Pancreas (tissue), 10 donors: ENCODE measurements at places on chromosomes 6 and 20. TPM values are rescaled to one million over a fixed set of nuclear protein-coding genes. Genes with fewer than 3 reads are reported as not detected.

- peak; percentile 27 for DNase-seq
Observed at GRCh38 chr6:169864148-169865020, 113.0 kb downstream of the ERMARD start.

DNA sequence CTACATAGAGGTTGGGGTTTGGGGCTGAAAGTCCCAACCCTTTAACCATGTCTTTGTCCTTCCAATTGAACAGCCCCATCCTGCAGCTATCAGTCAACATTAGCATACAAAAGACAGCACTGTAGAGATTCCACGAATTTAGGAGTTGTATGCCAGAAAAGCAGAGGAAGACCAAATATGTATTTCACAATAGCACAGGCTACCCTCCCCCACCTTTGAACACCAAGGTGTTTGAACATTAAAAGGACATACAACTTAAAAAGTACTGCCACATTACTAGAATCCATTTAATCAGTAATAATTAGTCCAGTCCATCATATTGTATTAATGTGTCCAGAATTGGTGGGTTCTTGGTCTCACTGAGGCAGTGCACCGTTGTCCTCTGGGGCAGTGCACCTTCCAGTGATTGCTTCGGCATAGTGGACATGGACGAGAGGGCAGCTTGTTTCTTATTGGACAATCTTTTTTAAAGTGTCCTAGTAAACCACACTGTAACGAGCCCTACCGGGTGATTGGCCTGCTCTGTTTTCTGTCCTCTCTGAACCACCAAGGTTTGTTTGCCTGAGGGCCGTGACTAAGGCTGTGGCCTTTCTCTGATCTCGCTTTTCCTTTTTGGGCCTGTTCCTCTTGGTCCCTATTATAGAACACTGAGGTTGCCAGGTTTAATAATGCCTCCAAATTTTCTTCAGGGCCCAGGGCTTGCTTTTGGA, 36.4 kb downstream of the GSTA4 start:
- DNase-seq = no peak

DNA sequence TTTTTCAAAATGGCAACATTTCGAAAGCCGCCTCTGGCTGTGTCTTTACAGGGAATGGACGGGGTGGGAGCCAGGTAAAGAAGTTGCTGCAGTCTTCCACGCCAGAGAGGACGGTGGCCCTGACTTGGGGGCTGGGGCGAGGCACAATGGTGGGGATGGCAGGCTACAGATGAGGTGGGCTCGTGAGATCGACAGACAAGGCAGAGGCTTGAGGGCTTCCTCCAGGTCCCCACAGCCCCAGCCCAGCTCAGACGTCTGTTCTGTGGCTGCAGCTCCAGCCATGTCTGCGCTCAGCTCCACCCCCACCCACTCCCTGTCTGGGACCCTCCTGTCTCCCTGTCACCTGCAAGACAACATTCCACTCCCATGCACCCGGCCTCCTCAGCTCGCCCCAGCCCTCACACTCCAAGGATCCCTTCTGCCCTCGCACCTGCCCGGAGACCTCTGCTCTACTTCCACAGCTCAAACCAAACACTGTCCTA, 7.4 kb upstream of the C20orf144 start:
- DNase-seq = no peak

GGTLC1 gene
- 0.47 TPM for total RNA-seq

HLA-DOA gene
- total RNA-seq = 0.60 TPM

EPM2A gene
- 4.3 TPM for total RNA-seq

RBCK1 gene
- total RNA-seq = 42.5 TPM

DNA sequence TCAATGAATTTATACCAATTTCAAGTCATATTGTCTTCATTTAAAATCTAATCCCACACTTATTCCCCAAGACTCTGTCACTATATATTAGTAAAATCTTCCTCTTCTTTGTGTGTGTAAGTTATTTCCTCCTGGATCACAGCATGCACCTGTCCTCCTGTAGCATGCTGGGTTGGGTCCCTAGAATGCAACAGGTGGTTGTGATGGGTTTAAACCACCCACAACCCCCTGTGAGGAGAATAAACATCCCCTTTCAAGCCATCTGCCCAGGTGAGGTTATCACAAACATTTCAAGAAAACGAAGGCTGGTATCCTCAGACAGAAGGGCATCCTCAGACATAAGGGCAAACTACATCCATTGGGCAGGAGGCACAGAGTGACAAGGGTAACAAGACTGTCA, 26.4 kb downstream of the DZANK1 start:
- no peak for DNase-seq

DNA sequence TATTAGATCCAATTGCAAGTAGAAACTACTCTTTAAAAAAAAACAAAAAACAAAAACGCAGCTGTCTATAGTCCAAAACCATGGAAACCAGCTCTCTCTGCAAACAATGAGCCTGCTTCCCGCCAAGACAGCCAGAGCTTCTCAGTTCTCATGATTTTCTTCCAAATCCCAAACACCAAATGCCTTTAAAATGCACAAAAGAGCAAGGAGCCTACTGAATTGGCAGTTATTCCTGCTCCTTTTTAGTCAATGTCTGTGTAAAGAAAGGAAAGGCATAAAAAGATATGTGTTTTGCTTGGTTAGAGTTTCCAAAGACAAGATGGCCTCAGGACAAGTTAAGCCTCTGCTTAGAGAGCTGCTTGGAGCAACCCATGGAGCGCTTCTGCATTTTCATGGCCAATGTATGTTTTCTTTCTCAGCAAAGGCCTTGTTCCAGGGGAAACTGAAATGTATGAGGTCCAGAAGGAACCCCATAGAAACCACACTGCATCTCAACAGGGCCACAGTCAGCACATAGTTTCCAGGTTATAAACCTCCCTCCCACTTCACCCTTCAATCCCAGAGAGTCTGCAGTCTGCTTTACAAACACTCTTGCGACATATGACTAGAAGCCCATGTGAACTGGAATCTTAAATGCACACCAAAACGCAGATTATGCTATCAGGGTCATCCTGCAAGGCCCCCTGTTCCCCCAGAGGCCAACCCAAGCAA, 209.3 kb upstream of the TAB2 start:
- DNase-seq = no peak

DNA sequence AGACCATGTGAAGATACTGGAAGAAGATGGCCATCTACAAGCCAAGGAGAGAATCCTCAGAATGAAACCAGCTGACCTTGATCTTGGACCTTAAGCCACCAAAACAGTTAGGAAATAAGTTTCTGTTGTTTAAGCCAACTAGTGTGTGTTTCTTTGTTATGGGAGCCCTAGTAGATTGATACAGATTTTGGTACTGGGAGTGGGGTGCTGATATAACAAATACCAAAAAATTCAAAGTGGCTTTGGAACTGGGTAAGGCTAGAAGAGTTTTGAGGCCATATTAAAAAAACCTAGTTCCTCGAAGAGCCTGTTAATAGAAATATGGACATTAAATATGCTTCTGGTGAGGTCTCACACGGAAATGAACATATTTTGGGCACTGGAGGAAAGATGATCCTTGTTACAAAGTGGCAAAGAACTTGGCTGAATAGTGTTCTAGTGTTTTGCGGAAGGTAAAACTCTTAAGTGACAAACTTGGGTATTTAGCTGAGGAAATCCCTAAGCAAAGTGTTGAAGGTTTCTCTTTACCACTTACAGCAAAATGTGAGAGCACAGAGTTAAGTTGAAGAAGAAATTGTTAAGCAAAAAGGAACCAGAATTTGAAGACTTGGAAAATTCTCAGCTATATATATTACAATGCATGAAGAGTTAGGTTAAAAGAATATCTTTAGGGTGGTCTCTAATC, 55.1 kb upstream of the CD83 start:
- no peak for DNase-seq

DNA sequence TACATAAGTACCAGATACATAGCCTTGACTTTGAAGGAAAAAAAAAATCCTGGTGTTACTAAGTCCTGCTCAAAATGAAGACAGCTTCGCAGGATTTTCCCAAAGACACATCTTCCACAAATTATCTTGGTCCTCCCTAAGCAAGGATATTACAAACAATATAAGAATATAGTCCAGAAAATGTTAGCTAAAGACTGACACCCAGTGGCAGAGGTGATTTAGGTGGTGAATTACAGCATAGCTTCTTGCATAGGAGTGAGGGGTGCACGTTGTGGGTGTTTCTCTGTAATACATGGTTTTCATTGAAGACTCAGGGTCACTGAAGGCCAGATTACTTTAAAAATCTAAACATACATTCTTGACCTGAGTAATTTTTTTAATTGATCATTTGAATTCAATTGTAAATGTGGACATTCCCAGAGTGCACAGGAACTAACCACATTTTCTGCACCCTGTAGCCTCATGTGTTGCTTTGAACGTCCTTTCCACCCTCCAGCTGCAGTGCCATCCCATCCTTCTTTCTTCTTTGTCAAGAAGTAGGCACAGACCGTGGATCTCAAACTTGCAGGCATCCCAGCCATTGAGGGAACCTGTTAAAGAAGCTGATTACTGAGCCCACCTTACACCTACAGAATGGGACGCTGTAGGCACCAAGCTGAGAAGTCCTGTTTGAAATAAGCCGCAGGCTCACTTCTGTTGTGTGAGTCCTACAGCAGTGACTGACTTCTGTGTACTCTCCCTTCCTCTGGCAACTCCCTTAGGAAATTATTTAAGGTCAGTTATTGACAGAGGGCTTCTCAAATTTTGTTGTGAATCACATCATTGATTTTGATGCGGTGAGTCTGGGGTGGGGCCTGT, 102.6 kb downstream of the PERP start:
- no peak for DNase-seq

DNA sequence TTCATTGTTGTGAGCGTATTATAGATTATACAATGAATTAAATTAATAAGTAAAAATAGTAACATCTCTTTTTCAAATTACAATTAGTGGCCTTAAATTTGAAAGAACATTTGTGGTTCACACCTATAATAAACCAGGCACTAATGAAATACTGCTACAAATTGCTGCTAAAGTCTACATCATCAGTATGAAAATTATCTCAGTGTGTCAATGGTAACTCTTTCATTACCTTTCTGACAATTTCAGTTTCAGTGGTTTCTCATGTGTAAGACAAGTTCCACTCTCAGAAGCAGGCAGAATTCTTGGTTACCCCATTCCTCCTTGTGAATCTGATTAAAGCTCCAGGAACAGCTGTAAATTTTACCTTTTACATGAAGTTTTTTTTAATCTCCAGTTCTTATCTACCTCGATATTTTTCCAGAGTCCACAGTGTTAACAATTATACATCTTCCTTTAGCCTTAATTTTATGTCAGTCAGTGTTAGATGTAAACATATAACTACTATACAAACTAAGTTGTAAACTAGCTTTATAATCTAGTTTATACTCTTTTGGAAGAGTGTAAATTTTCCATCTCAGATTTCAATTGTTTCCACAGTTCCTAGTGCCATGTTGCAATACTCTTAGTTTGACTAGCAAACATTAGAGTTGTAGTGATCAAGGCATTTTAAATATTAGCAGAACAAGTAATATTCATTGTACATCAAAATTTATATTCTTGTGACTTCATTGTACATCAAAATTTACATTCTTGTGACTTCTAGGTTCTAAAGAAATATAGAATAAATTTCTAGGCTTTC, 1038.4 kb downstream of the EPHA7 start:
- DNase-seq = no peak

DNA sequence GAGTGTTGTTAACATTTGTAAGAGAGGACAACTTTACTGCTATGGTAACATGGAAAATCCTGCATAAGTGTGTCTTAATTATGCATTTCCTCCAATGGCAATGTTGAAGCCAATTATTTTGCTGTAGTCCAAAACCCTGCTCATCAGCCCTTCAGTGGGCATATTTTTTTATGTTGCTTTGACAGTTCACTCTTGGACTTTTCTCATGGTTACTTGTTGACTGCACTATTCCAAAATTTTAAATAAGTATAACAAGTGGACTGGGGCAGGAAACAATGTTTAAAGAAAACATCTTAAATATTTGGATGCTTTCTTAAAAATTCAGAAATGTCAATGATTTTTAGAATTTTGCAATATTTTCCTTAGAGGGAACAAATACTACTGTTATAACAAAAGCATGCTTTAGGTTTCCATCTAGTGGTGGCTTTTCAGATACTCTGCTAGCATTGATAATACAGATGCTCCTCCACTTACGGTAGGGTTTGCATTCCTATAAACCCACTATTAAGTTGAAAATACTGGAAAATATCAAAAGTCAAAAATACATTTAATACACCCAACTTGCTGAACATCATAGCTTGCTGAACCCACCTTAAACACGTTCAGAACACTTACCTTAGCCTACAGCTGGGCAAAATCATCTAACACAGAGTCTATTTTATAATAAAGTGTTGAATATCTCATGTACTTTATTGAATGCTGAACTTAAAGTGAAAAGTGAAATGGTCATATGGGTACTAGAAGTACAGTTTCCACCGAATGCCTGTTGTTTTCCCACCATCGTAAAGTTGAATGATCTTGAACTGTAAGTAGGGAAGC, 86.4 kb downstream of the ADGRG6 start:
- DNase-seq = no peak

GABRR1 gene
- total RNA-seq = not detected

GRCh38 chr20:17795501-17796071, 95.8 kb downstream of the BANF2 start:
- peak; percentile 32 for DNase-seq

DNA sequence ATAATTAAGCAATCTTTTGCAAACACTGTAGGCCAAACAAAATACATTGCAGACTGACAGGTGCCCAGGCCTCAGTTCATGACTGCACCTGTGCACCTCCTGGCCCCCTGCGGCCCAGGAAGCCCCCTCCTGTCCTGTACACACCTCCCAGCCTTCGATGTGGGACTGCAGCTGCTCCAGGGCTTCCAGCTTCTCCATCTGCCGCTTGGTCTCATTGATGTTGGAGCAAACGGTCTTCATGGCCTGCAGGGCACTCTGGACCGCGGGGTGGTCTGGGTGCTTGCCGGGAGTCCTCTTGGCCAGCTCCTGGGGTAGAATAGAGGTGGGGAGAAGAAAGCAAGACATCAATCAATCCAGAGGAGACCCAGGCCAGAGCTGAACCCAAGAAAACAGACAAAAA, 119.7 kb downstream of the PREX1 start:
- DNase-seq = no peak

DNA sequence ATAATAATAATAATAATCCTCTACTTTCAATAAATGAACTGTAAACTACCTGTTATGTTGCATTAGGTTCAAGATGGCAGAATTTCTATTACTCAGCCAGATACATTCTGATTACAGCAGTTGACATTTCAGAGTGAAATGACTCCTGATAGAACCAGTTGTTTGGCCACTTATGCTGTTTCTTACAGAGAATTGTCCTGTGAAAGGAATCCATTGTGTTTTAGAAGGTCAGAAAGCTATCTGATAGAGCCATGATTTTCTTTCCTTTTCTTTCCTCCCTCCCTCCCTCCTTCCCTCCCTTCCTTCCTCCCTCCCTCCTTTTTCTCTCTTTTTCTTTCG, 16.6 kb downstream of the GJA10 start:
- DNase-seq = no peak

GRCh38 chr6:7261852-7262461, 51.0 kb downstream of the SSR1 start:
- DNase-seq = peak; percentile 64

PRKN gene
- total RNA-seq = 2.7 TPM

GRCh38 chr6:51842804-51843378, 244.5 kb downstream of the PKHD1 start:
- DNase-seq = no peak

VPS16 gene
- 26.6 TPM for total RNA-seq
